CD4-positive, alpha-beta T cell treated with Interleukin-10 for 1 hour (primary cell): ENCODE measurements at places on chromosomes 16 and 17.
A peak's percentile ranks its signal among the peaks of the same experiment; 100 is the strongest.

GRCh38 chr17:64736804-64737492, 74.8 kb upstream of the SMURF2 start:
- DNase-seq: peak; percentile 65

DNA sequence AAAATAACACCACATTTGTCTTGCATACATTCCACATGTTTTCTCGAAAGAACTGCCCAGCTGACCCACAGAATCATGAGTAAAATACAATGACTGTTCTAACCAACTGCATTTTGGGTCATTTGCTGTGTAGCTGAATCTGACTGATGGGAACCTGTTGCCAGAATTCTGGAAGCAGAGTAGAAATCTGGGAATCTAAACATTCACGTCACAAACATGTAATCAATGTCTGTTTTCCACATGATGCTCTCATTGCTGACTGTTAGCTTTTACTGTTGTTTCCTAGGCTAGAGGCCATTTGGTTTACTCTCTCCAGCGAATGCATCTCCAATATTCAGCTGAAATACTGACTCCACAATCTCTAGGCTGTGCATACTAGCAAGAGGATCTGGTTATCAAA, 710.1 kb downstream of the KCNJ2 start:
- no peak for DNase-seq

- DNase-seq: no peak
Measured at GRCh38 chr17:58368860-58369213, 16.8 kb upstream of the SUPT4H1 start.

DNA sequence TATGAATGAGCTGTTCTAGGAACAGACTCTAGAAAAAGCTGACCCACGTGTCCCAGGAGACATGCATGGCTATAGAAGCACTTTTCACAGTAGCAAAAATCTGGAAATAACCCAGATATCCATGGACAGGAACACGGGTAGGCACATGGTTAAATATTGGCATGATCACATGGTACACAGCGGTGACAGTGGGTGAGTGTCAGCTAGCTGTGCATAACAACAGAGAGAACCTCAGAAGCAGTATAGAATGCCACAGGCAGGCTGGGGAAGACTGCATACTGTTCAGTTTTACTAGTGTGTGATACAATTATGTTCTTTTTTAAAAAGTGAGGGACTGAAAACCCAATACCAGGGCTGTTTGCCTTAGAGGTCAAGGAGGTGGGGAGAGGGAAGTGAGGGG, 31.4 kb downstream of the EPN2 start:
- no peak for DNase-seq

GRCh38 chr16:85437166-85438052, 175.7 kb upstream of the GSE1 start:
- no peak for DNase-seq

DNA sequence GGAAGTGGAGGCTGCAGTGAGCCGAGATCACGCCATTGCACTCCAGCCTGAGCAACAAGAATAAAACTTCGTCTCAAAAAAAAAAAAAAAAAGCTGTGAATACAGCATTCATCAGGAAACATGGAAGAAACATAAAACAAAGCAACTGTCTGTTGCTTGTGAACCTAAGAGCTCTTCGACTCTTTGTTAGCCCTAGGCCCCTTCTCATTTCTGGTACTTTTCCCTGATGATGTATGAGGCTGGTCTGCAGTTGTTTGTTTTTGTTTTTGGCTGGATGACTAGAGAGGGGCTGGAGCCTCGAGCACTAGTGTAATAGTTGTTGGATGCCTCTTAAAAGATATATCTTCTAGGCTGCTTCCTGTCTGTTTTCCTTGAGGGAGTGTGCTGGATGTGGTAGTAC, 113.5 kb downstream of the MAP2K6 start:
- DNase-seq: no peak

GRCh38 chr17:7889166-7889955, 772 bp downstream of the CHD3 start:
- peak; percentile 54 for DNase-seq

GRCh38 chr17:39752241-39752881, 14.6 kb downstream of the GRB7 start:
- no peak for DNase-seq

GRCh38 chr17:57397402-57397801, 141.1 kb downstream of the MSI2 start:
- DNase-seq: no peak

- no peak for DNase-seq
Measured at GRCh38 chr17:40695874-40696472, 7.6 kb downstream of the KRT24 start.

DNA sequence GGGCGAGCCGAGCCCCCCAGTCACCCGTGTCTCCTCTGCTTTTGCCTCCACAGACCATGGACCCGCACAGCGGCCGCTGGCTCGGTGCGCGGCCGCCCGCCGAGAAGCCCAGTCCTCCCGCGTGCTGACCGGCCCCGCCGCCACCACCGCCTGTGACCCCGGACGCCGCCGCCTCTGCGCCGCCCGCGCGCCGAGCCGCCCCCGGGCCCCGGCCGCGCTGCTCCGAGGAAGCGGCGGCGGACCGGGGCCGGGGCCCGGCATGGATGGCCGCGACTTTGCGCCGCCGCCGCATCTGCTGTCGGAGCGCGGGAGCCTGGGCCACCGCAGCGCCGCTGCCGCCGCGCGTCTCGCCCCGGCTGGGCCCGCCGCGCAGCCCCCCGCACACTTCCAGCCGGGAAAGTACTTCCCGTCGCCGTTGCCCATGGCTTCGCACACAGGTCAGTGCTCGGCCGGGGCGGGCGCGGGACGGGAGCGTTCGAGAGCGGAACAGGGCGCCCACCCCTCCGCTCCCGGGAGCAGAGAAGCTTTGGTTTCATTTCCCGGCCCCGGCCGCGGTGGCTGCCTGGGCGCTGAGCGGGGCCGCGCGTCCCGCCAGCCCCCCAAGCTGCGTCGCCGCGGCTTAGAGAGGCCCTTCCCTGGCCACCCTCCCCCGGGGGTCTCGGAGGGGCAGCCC, 4.4 kb downstream of the BAHCC1 start:
- no peak for DNase-seq

DNA sequence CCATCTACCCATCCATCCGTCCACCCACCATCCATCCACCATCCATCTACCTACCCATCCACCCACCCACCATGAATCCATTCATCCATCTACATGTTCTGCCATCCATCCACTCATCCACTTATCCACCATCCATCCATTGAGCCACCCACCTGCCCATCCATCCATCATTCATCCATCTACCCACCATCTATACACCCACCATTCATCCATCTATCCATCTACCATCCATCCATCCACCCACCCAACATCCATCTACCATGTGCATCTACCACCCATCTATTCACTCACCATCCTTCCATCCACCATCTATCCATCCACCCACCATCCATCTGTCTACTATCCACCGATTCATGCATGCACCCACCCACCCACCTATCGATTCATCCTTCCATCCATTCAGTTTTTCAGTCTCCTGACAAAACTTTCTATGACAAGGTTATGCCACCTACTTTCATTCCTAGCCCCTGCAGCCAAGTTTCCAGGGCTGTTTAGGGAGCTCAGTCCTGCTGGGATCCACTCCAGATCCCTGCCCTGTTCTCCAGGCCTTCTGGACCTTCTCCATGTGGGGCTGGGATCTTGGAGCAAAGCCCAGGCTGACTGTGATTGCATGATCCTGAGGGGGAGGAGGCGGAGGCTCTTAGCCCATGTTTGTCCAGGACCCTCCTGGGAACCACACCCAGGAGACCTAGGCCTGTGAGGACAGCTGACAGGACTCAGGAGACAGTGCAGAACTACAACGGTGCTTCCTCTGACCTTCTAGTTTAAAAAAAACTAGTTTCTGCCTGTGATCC, 27.4 kb downstream of the BCO1 start:
- no peak for DNase-seq

DNA sequence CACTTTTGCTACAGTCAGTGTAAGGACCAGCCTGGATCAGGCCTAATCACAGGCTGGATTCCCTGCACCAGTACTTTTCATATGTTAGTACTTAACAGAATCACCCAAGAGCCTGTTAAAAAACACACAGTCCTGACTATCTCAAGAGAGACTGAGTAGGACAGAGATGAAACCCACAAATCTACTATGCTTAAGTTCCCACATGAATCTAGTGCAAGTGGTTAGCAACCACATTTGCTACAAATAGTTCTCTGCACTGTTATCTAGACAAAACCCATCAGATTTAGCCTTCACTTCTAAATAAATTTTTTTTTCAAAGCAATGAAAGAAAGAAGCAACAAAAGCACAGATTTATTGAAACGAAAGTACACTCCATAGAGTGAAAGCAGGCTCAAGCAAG, 38.9 kb downstream of the SSH2 start:
- no peak for DNase-seq

- peak; percentile 56 for DNase-seq
Measured at GRCh38 chr17:4199818-4200402, 56.9 kb downstream of the CYB5D2 start.

DNA sequence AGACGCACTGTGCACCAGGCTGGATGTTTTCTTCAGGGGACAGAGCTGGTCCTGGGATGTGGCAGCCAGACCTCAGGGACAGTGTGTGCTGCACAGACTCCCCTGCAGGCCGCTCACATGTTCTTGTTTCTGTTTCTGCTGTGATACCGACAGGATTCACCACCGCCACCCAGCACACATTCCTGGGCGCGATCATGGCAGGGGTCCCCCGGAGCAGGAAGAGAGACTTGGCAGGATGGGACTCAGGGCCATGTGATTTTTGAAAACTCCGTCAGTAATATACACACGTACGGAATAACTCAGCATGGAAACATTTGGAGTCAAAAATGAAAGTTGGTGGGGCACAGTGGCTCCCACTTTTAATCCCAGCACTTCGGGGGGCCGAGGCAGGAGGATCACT, 79.0 kb downstream of the HAPSTR1 start:
- no peak for DNase-seq

- DNase-seq: no peak
Measured at GRCh38 chr17:80395402-80396151, 19.4 kb upstream of the ENDOV start.

DNA sequence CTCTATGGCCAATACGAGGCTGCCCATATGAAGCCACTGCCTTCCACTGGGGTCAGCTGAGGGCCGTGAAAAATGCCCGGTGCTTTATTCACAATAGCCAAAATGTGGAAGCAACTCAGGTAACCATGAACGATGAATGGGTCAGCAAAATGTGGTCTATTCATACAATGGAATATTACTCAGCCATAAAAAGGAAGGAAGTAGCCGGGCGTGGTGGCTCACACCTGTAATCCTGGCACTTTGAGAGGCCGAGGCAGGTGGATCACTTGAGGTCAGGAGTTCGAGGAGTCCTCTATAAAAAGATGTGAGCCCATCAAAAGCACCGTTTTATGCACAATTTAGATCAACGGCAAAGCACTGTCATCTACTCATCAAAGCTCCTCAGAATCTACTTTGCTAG, 5.2 kb upstream of the TRAP1 start:
- no peak for DNase-seq

DNA sequence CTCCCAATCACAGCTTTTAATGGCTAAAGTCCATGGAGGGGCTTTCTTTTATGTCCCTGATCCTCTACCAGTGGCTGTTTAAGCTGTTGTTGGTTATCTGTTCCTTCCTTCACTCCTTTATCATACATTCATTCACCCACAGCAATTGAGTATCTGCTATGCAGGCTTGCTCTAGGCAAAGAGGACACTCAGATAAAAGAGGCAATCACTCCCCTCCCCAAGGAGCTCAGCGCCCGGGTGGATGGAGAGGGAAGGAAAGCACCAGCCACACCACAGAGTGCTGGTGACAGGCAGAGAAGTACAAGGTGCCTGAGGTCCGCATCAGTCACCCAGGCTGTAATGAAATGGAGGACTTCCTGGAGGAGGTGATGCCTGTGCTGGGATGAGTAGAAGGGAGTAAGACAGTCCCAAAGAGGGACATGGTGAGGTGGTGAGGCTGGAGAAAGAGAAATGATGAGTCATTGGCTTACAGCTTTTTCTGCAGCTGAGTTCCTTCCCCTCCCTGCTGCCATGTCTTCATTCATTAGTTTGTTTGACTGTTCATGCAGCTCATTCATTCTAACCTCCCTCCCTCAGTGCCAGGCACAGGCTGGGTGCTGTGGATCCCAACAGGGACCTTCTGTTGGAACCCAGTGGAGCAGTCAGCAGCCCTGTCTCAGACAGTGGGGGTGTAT, 12.8 kb upstream of the NGFR start:
- no peak for DNase-seq

GRCh38 chr17:8158267-8159031, 4.3 kb downstream of the VAMP2 start:
- peak; percentile 91 for DNase-seq

DNA sequence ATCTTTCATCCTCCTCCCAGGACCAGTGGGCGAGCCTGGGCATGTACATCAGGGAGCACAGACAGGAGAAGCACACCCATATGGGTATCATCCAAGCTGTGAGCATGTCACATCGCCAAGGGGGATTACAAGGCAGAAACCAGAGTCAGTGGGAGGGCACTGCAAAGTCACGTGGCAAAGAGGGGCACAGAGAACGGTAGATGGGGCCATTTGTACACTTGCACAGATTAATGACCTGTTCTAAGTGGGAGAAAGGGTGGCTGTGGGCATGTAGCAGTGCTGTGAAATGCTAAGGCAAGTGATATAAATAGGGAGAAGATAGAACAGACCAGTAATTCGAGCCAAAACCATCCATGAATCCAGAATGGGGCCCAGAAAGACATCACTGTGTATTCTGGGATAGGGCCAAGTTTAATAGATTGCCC, 265.0 kb downstream of the CPPED1 start:
- no peak for DNase-seq

GRCh38 chr17:80832266-80832676, 159.4 kb upstream of the CHMP6 start:
- DNase-seq: no peak

DNA sequence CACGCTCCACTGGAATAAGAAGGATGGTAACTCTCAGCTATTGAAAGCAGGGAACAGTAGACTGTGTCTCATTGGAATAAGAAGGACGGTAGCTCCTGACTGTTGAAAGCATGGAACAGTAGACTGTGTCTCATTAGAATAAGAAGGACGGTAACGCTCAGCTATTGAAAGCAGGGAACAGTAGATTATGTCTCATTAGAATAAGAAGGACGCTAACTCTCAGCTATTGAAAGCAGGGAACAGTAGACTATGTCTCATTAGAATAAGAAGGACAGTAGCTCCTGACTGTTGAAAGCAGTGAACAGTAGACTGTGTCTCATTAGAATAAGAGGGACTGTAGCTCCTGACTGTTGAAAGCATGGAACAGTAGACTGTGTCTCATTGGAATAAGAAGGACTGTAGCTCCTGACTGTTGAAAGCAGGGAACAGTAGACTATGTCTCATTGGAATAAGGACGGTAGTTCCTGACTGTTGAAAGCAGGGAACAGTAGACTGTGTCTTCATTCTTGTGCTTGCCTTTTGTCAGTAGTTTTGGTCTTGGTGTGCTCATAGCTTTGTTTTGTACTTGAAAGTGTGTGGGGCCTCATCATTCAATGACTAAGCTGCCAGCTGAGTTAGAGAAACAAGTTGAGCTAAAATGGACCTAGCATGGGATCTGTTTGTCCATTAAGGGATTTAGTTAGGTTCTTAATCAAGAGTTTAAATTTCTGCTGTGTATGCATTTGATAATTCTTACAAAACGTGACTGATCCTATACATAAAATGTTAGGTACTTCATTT, 58.5 kb downstream of the BANP start:
- DNase-seq: no peak

- DNase-seq: no peak
Measured at GRCh38 chr16:85677383-85677967, 11.3 kb downstream of the GINS2 start.

- no peak for DNase-seq
Measured at GRCh38 chr16:27701381-27701780, 151.4 kb downstream of the KATNIP start.

GRCh38 chr17:4182043-4182442, 39.0 kb downstream of the CYB5D2 start:
- DNase-seq: no peak

- DNase-seq: no peak
Measured at GRCh38 chr16:5922686-5923085, 825.1 kb upstream of the EEF2KMT start.
